ENCODE measurements at places on chromosomes 12 and 14. TPM values are rescaled to one million over a fixed set of nuclear protein-coding genes. Genes with fewer than 3 reads are reported as not detected.

Gene A2M
- 10.7 TPM for total RNA-seq

Gene SSTR1
- total RNA-seq, result not detected

Gene PPP1R36
- 0.94 TPM for total RNA-seq

Gene TMEM132D
- total RNA-seq, result not detected

Gene ZDHHC17
- total RNA-seq, result 61.7 TPM

Gene SYNDIG1L
- total RNA-seq, result not detected

Gene CDC42BPB
- total RNA-seq, result 116 TPM

Gene RARG
- total RNA-seq, result 10.1 TPM

Gene CLEC1A
- not detected for total RNA-seq

Gene CACNA1C
- 1.5 TPM for total RNA-seq

Gene DBX2
- total RNA-seq, result not detected

Measured in astrocyte (in vitro differentiated cells and primary cell).